ENCODE measurements at places on chromosomes 16 and 17. TPM values are rescaled to one million over a fixed set of nuclear protein-coding genes. Genes with fewer than 3 reads are reported as not detected.

AIPL1 gene
- total RNA-seq, result not detected

TBC1D28 gene
- total RNA-seq, result not detected

COQ7 gene
- total RNA-seq, result 17.5 TPM

KCNJ12 gene
- total RNA-seq, result not detected

- no peak overlapping the region for H3K4me3 ChIP-seq
- no peak overlapping the region for H3K27ac ChIP-seq
- no peaks in the 10 kb centered on the region for H3K36me3 ChIP-seq
- no peak for DNase-seq
Measured at GRCh38 chr16:82953517-82953916, 326.7 kb downstream of the CDH13 start.

DNA sequence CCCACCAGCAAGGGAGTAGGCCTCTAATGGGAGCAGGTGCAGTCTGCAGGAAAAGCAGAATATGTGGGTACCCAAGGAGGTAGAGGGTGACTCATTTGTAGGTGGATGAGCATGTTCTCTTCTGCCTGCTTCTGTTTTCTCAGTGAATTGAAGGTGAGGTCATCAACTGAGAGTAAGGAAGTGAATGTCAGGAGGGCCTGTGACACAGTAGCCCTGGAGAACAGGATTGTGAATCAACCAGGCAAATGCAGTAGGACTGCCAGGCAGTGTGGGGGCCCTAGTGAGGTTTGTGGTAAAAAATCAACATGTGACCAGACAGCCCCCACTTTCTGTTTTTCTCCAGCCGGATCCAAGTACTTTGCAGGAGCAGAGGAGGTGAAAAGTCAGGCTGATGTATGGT, 150.5 kb upstream of the SOX9 start:
- H3K27ac ChIP-seq, result no peak overlapping the region
- H3K27me3 ChIP-seq, result no peaks in the 10 kb centered on the region
- no peaks in the 10 kb centered on the region for H3K4me1 ChIP-seq

DNA sequence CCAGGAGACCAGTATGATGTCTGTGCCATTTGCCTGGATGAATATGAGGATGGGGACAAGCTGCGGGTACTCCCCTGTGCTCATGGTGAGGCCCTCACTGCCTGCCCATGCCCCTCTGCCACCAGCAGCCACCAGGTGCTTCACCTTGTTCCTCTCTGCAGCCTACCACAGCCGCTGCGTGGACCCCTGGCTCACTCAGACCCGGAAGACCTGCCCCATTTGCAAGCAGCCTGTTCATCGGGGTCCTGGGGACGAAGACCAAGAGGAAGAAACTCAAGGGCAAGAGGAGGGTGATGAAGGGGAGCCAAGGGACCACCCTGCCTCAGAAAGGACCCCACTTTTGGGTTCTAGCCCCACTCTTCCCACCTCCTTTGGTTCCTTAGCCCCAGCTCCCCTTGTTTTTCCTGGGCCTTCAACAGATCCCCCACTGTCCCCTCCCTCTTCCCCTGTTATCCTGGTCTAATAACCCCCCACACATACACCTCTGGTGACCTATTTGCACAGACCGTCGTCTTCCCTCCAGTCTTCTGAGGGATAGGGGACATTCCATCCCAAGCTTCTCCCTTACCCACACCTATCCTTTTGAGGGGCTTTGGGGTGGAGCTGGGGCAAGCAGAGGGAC, 3.7 kb downstream of the PFN1 start:
- no peaks in the 10 kb centered on the region for H3K27me3 ChIP-seq
- peak overlapping the region; percentile 89 for H3K27ac ChIP-seq
- H3K36me3 ChIP-seq, result peaks cover 14% of the 10 kb centered on the region
- H3K4me3 ChIP-seq, result peak overlapping the region; percentile 56
- H3K4me1 ChIP-seq, result peaks cover 51% of the 10 kb centered on the region

GRCh38 chr16:89261691-89262563, 44.4 kb downstream of the ZNF778 start:
- H3K36me3 ChIP-seq, result peaks cover 19% of the 10 kb centered on the region
- H3K27me3 ChIP-seq, result no peaks in the 10 kb centered on the region
- H3K4me3 ChIP-seq, result no peak overlapping the region
- H3K27ac ChIP-seq, result no peak overlapping the region
- H3K4me1 ChIP-seq, result peaks cover 5% of the 10 kb centered on the region
